Cerebellar cortex (tissue), 1 donor: ENCODE measurements at places on chromosomes 5 and 9.

- no peak for DNase-seq
Measured at GRCh38 chr9:110337727-110338126, at the start of gene TXNDC8. TSS of gene TXNDC8 (minus strand) at chr9:110337863.

DNA sequence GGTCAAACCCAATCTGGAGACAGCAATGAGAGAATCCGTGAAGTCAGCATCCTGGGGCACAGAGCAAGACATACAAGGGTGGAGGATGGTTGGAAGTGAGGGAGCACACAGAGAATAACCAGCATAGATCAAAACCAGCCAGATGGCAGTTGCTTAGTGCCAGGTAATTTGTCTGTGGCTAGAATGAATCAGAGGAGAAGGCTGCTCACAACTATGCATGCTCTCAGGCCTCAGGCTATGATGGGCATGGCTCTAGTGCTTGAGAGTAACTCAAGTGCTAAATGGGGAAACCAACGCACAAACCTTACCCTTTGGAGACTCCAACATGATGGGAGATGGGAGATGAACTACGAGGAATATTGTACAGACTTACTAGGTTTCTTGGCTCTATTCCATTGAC, 160.8 kb downstream of the DMRT2 start:
- no peak for DNase-seq

GRCh38 chr5:150408231-150408943, 4.3 kb downstream of the CD74 start:
- DNase-seq: no peak

- DNase-seq: no peak
Measured at GRCh38 chr9:83472221-83472665, 66.0 kb downstream of the FRMD3 start.

DNA sequence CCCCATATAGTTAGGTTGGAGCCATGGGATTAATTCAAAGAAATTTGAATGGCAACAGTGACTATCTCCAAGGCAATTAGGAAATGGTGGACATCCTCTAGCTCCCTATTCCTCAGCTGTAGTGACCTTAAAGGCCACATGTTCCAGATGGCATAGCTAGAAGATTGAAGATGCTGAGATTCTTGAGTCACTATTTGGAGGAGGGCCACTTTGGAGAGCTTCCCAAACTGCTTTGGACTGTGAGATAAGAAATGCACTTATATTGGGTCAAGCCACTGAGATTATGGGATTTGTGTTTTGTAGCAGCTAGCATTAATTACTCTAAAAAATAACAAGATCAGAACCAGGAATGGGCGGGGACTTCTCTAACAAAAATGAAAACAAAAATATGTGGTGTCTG, 636.2 kb upstream of the CCNG1 start:
- no peak for DNase-seq

- no peak for DNase-seq
Measured at GRCh38 chr9:92642564-92642963, 27.4 kb downstream of the IPPK start.
